ENCODE measurements at places on chromosomes 3 and 15. TPM values are rescaled to one million over a fixed set of nuclear protein-coding genes. Genes with fewer than 3 reads are reported as not detected.

DNA sequence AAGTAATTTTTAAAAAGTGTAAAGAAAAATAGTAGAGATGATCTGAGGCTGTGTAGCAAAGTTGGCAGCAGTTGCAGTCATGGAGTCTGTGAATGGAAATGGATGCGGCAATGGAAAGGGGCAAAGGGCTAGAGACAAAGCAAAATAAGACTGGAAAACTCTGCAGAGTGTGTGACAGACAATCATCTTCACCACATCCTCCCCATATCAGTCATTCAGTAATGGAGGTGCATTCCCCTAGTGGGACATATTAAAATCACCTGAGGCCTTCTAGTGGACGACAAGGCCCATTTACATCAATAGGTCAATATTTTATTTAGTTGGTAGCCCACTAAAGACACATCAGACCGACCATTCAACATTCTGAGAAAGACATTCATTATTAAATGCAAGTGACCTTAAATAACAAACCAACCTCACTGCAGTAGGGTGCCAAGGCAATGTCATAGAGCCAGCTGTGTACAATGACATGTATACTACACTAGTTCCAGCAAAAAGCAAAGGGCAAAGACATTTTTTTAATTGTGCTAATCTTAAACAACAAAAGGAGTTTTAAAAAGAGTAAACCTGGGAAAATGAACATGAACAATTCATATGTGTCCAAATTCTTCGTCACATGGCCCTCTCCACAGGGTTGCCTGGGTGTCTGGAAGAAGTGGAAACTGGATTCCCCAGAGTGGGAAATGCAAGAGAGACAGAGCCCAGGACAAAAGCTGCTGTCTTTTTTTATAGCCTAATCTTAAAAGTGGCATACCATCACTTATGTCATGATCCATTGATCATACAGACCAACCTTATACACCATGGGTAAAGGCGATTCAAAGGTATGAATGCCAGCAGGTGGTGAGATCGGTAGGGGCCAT is 15.6 kb upstream of the RAP2B start:
- no peak for DNase-seq

The STRIT1 gene
- 0.30 TPM for polyA plus RNA-seq

GRCh38 chr3:190586631-190587011 is 72.7 kb downstream of the IL1RAP start:
- DNase-seq, result no peak

DNA sequence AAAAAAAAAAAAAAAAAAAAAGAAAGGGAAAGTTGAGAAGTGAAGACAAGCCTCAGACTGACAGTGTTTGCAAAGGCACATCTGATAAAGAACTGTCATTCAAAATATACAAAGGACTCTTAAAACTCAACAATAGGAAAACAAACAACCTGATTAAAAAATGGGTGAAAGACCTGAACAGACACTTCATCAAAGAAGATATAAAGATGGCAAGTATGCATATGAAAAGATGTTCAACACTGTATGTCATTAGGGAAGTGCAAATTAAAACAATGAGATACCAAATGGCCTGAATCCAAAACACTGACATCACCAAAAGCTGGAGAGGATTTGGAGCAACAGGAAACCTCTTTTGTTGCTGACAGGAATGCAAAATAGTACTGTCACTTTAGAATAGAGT is 48.6 kb downstream of the MCCC1 start:
- no peak for DNase-seq

The CAPN3 gene
- polyA plus RNA-seq, result 30.3 TPM

The SH2D7 gene
- 0.40 TPM for polyA plus RNA-seq

The SCG5 gene
- polyA plus RNA-seq, result 7.4 TPM

The GRK7 gene
- 0.14 TPM for polyA plus RNA-seq

GRCh38 chr3:189041482-189042090 is 130.2 kb upstream of the TPRG1 start:
- no peak for DNase-seq

DNA sequence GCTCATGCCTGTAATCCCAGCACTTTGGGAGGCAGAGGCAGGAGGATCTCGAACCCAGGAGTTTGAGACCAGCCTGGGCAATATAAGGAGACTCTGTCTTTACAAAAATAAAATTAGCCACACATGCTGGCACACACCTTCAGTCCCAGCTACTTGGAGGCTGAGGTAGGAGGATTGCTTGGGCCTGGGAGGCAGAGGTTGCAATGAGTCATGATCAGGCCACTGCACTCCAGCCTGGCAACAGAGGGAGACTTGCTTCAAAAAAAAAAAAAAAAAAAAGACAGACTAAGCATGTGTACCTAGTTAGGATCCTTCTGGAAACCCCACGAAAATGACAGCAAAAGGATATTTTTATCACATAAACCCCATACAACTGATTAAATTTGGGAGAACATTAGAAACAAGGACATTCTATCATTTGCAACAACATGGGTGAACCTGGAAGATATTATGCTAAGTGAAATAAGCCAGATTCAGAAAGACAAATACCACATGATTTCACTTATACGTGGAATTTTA is 44.9 kb downstream of the METTL6 start:
- no peak for DNase-seq

All from right lung (tissue), 10 donors.